Stimulated activated CD8-positive, alpha-beta memory T cell treated with anti-CD3 and anti-CD28 coated beads, Interleukin-7, amount 100 ng/mL, for 4 hours (primary cell): ENCODE measurements at places on chromosomes 3 and 15.

DNA sequence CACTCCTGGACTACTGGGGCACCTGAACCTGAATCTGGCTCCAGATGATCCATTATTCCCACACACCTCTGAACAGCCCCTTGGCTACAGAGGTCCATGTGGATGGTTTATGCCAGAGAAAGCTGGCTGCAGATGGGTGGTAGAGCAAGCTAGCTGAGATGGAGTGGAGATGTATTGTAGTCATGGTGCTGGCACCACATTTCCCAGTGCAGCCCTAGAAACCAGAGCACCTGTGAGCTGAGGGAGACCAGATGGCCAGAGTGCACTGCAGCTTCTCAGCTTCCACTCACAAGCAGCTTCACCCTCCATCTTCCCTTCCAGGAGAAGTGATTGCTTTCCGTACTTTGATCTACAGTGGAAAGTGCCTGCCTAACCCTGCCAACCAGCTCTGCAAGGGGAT, 29.9 kb downstream of the RBP1 start:
- no peak for DNase-seq

DNA sequence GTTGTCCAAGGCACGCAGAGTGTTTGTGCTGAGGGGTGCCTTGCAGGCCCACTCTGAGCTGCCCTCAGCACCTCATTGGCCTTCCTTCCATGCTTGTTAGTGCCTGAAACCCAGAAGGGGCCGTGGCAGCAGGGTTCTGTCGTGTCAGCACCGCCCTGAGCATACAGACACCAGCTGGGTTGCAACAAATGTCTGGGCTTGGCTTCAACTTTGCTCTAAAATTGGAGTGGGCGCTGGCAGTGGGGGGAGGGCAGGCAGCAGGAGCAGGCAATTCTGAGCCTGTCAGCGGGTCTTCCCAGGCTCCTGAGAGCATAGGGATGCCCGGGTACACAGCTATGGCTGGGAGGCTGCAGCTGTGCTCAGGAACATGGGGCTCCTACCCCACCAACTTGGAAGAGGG, 464.3 kb downstream of the EPHA3 start:
- DNase-seq: no peak

DNA sequence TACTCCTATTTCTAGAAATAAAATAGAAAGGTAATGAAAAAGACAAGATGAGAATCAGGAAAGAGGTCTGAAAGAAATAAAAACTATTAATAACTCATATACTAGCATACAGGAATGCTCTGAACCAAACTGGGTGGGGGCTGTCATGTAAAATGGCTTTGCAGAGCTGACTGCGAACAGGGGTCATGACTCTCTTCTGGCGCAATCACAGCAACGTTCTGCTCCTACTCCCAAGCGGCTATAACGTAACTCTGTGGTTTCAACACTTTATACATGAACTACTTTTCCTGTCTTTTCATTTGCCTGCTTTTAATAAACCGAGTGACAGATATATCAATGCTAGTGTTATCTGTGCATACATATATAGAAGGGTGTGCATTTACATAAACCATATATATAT, 116.7 kb downstream of the DLG1 start:
- no peak for DNase-seq

- no peak for DNase-seq
These were observed 134.2 kb upstream of the LIPC start for GRCh38 chr15:58297639-58298038.

- no peak for DNase-seq
These were observed 6.3 kb upstream of the SMAD3 start for GRCh38 chr15:67059127-67059553.

DNA sequence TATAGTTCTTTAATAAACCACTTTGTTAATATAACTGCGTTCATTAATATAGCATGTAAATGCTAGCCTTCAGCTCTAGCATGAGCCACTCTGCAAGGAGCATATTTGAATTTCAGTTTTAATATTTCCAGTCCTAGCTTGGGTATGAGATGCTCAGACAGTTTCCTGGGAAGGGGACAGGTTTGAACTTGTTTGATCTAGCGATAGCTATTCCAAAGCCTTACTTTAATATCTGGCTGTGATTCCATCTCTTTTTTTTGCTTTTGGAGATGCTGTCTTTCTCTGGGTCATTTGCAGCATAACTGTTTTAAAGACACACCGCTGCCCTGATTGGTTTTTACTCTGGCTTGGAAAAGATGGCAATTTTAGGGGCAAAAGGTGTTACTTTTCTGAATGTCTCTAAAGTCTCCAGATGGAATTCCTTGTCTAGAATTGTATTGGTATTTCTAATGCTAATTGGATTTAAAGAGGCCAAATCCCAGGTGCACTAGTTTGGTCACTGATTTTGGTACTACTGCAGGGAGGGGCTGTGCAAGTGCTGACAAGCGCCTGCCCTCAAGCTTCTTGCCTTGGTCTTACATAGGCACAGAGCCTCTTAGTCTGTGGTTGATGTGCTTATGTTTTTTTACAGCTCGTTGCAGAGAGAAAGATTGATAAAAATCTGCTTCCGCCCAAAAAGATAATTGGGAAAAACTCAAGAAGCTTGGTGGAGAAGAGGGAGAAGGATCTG, 2.8 kb downstream of the NISCH start:
- no peak for DNase-seq

DNA sequence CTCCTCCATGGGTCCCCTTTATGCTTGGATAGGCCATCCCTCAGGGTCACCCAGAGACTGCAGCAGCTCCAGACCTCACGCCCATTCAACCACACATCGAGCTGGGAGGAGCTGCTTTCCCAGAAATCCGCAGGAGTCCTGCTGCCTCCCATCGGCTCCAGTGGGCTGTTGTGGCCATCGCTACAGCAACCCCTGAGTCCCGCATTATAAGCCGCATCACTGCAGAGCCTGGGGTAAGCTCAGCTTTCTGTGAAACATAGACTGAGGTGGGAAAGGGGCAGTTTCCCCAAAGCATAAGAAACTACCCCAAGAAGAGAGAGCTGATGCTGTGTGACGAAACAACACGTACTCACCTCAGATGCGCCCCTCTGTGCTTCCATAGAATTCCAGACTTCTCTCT, 35.7 kb downstream of the MRPL46 start:
- DNase-seq: no peak

DNA sequence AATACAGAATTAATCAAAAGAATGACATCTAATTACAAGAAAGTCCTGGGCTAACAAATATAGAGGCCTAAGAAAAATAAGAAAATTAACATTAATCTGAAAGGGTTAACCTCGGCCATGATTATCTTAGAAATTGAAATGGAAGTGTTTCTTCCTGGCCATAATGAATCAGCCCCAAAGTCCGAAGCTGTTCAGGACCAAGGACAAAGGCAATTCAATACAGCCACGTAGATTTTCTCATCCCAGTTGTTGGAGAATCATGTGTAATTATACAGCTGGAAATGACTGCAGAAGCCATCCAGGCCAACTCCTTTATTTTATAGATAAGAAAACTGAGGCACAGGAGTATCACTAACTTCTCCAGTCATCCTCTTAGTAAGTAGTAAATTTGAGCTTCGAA, 38.0 kb upstream of the GBE1 start:
- DNase-seq: no peak

DNA sequence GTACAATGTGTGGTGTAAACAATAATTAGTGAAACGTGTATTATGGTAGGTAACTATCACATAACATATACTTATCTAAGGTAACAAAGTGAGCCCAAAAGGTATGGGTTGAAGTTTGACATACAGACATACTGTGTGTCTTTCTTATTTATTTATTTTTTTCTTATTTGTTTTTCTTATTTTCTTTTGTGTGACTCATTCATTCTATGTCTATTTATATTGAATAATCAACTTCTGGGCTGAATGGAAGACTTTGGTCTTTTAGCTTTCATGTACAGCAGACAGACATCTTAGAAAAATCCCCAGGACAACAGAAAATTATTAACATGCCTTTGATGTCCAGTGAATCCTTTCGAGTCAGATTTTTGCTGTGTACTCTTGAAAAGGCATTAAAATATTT, 200.3 kb upstream of the SLC2A2 start:
- no peak for DNase-seq

DNA sequence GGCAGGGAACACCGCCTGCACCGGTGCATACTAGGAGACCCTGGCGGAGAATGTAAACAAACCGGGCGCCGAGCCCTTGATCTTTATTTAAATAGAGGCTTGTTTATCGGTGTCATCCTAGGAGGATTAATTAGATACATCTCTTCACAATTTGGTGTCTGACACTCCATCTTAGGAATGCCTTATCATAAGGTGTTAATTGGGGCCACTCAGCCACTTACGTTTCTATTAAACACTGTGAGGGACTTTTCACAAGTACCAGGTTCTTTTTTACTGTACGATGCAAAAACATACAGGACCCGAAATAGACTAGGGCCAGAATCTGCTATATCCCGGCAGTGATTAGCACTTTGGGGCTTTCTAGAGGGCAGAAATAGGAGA, 8.0 kb downstream of the EOMES start:
- DNase-seq: no peak

GRCh38 chr3:43073116-43073835, 32.6 kb downstream of the POMGNT2 start:
- DNase-seq: no peak

GRCh38 chr15:88764448-88764847, 38.8 kb upstream of the ACAN start:
- DNase-seq: no peak

GRCh38 chr3:170622369-170623159, 36.7 kb upstream of the SLC7A14 start:
- DNase-seq: no peak

DNA sequence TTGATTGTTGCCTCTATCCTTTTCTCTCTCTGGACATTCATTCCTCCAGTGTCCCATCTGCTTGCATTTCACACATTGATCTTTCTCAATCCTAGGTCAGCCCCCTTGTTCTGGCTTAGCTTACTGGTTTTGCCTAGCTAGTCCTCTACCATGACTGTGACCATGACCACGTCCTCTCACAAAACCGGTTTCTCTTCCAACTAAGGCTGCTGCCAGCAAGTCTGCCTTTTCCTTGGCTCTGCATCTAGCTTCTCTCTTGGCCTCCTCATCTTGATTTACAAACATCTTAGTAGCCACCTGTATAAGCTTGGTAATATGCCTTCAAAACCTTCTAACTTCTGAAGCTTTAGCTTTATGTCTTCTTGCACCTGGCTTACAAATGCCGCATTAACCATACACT, 167.2 kb downstream of the STXBP5L start:
- DNase-seq: no peak

- no peak for DNase-seq
These were observed 592.0 kb downstream of the ZNF385D start for GRCh38 chr3:21158861-21159542.

DNA sequence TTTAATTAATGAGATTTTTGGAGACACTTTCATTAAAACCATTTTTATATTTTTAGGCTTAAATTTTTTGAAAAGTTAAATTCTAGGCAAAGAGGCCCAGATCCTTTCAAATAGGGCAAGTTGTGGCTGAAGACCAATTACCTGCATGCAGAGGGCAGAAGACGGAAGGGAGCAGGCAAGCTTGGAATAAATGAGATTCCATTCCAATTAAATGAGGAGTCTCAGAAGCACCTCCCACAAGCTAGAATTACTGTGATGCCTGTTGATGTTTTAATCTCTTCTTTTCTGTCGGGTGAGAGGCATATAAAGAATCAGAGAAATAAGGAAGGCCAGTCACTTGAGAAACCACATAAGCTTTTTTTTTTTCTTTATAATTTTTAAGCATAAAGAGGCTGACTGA, 46.8 kb downstream of the KBTBD8 start:
- no peak for DNase-seq
